Activated CD8-positive, alpha-beta T cell treated with anti-CD3 and anti-CD28 coated beads, Interleukin-2, amount 10 ng/mL, durations not matched to agents 7 days and 5 days (primary cell): ENCODE measurements at places on chromosomes 7 and 10. TPM values are rescaled to one million over a fixed set of nuclear protein-coding genes. Genes with fewer than 3 reads are reported as not detected.

The AGAP9 gene
- 2.7 TPM for total RNA-seq

- DNase-seq: no peak
These were observed 189.7 kb downstream of the THSD7A start for GRCh38 chr7:11642276-11642675.

DNA sequence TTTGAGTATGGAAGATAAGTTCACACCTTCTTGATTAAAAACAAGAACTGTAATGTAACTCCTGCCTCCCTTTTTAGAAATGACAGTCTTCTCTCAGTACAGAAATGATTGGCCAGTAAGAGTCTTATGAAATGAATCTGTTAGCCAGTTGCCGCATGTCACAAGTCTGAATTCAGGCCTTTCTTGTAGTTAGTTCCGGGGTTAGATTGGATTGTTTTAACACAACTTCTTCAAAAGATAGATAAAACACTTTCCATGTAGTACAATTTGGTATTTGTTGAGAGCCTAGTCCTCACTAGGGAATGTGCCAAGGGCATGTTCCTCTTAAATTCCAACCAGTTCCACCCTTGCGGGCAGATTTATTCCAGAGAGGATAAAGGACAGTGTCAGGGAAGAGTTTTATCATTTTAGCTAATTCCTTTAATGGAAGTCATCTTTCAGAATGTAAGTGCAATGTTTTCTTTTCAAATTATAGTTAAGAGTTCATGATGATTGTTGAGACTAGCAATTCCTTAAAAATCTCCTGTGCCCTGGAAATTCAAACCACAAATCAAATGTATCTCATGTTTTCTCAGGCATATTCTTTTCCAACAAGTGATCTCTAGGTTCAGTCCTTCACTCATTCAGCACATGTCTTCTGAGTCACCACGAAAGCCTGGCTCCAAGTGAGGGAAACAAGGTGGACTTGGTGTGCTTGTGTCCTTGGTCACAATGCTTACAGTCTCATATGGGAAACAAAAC is 4.1 kb downstream of the FHIP2A start:
- DNase-seq: no peak

DNA sequence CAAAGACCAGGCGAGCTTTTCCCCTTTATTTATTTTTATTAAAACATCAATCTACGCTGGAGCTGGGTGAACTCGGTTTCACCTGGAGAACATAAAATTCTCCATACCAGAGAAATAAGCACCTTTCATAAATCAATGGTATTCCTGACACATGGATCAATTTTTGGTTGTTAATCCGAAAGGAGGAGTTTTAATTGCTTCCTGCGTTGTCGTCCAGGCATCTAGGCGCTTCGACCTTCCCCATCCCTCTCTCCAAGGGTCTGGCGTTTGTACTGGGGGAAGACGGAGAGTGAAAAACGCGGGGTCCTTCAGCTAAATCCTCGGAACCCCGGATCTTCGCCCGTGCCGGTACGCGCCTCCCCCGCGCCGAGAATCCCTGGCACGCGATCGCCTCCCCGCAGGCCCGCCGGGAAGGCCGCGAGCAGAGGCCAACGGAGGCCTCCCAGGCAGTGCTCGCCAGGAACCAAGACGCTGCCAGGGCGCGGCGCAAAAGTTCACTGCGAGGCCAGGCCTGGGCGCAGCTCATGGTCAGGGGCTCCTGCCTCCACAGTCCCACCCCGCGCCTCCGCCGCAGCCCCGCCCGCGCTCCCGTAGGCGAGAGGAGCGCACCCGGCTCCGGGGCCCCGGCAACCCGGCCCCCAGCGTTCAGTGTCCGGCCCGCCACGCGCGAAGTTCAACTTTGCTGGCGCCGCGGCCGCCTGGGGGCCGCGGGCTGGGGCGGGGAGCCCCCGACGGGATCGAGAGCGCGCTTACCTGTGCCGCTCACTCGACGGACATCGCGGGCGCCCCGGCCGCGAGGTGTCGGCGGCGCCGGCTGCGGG is 8.3 kb upstream of the EBF3 start:
- no peak for DNase-seq

GRCh38 chr7:91249506-91250233 is 14.6 kb upstream of the FZD1 start:
- no peak for DNase-seq

- DNase-seq: no peak
These were observed 39.4 kb downstream of the SEMA3A start for GRCh38 chr7:84154991-84155781.
